Stimulated activated CD8-positive, alpha-beta memory T cell treated with anti-CD3 and anti-CD28 coated beads, Interleukin-2, amount 100 ng/mL, for 1 hour (primary cell): ENCODE measurements at places on chromosomes 5 and 9.

- DNase-seq, result no peak
Observed at GRCh38 chr9:123201083-123201482, 67.3 kb downstream of the STRBP start.

DNA sequence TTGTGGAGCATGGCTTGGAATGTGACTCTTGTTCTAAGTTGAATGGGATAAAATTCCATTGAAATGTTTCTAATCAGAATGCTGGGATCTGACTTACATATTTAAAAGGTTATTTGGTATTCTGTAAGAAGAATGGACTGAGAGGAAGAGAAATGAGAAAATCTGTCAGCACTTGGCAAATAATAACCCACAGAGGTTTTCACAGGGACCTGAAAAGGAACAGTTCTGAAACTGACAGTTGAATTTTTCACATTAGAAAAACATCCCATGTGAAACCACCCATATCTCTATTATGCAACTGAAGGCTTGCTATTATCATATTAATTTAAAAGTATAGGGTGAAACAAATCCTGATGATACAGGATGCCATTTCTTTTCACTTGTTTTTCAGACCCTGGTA, 302.7 kb downstream of the EPB41L4A start:
- DNase-seq, result no peak

GRCh38 chr5:67879620-67880510, 335.7 kb upstream of the PIK3R1 start:
- no peak for DNase-seq

DNA sequence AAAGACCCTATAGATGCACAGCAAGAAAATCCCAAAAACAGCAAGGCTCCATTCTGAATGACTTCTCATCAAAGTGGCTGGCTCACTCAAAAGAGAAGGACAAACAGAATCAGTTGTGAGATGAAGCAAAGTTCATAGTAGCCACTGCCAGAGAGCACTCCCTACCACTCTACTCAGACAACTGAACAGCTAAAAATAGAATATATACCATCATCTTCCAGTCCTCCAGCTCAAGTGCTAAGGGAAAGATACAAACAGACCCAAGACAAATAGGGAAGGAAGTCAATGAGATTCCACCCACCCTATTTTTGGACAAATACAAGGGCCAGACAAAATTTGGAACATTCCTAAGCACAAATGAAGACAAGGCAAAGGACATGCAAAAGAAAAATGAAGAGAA, 20.6 kb downstream of the GNAQ start:
- no peak for DNase-seq

DNA sequence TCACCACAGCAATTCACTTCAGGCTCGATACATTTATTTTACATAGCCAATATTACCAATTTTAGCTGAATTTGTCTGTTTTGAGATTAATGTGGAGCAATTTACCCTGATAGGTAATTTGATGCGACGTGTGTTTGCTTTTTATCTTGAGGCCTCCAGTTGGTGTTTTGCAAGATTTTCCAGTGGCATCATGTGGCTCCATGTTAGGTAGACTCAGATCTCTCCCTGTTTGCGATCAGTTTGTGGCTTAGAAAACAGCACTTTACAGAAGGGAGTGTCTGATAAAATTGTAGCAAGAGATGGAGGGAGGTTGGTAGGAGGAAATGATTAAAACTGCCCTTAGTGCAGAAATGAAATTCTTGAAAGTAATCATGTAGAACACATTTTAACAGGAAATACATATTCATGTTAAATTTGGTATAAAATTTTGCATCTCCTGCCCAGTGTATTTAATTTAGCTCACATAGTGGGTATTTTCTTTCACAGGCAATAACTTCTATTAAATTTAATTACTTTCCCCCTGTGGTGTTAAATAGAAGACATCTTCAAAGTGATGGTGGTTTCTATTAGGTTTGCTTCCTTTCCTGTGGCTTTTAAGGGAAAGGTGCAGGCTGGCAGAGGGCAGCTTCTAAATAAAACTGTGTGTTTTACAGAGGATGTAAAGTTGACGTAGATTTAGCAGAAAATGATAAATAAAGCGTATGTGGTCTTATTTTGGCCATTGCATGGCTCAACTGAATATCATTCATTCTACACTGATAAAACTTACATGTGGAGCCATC, 135.8 kb downstream of the KDM4C start:
- DNase-seq, result no peak

DNA sequence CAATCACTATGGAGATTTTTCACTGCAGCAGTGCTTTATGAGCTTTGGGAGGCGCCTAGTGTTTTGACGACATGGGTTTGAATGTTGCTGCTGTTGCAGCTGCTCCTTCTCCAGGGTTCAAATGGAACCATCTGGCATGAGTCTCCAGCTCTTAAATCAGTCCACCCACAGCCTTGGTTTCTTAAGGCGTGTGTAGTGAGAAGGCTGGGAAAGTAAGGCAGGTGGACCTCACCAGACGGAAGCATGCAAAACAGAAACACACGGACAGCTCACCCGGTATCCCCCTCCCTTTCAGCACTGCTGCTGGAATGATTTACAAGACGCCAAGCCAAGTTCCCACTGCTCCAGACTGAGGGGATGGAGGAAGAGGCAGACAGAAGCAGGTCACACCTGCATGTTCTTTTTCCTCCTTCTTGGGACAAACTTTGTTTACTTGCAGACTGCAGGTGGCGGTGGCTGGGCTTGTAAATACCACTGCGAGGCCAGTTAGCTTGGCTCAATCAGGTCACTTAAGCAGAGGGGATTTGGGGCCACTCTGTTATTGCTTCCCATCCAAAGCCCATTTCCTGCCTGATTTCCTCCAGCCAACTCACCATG, 47.4 kb downstream of the ADAM19 start:
- DNase-seq, result no peak

DNA sequence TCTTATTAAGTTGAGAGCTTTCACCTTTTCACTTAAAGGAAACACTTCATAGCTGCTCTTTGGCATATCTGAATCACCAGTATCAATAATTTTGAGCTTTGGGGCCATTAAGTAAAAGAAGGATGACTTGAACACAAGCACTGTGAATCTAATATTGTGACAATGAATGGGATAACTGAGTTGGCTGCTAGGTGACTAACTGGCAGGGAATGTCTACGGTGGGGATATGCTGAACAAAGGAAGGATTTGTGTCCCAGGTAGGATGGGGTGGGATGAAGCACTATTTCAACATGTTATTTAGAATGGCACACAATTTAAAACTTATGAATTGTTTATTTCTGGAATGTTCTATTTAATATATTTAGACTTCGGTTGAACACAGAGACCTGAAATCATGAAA, 123.6 kb downstream of the TEX10 start:
- no peak for DNase-seq

- no peak for DNase-seq
Observed at GRCh38 chr5:138932171-138932810, 57.2 kb upstream of the LRRTM2 start.

- DNase-seq, result no peak
Observed at GRCh38 chr9:129752900-129753729, at the start of gene PTGES. Gene PTGES, minus strand, starts transcription at chr9:129753042. Its CDS starts 30 bp downstream, at chr9:129753012.

- no peak for DNase-seq
Observed at GRCh38 chr9:127777368-127777980, 992 bp downstream of the SH2D3C start.

DNA sequence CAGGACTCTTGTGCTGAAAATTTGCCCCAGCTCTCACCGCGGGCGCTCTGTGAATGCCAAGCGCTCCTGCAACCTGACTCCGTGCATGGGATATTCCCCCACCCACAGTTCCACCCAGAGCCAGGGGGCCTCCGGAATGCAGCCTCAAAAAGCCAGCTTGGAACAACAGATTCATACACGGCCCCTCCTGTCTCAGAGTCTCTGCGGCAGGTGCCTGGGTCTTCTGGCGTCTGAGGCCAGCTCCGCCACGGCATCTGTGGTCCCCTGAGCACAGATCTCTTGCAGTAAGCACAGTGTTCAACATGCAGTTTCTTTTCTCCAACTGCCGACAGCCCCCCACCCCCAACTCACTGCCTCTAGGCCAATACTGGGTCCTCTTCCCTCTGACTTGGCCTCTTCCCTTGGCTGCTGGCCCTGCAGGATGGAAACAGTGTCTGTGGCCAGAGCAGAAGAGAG, 355.7 kb upstream of the IRX2 start:
- DNase-seq, result no peak

DNA sequence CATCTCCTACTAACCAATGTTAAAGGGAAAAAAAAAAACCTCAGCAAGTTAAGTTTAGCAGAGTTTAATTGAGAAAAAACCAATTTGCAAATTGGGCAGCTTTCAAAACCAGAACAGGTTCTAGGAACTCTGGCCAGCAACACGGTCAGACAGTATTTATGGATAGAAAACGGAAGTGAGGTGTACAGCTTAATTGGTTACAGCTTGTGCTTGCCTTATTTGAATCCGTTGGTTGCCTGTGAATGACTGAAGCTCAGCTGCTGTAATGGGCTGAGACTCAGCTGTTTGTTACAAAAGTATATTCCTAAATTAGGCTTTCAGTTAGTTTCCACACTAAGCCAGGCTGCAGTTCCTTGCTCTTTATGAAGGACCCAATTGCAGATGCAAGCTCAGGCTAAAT, 217.0 kb downstream of the SREK1 start:
- DNase-seq, result no peak

DNA sequence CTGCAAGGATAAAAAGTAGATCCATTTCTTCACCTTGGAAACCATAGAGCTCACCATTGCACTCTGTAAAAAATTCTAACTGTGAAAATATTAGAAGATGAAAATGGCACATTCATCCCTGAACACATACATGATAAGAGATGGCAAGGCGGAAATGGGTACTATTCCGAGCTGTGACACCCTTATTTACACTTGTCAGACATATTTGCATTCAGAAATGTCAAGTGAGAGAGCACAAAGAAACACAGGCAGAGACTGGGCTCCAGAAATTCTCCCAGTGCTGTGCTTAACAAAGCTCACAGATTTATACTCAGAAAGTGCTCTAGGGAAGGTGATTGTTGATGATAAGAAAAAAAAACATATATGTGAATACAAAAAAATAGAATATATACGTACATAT, 170.3 kb upstream of the PUM3 start:
- DNase-seq, result no peak

GRCh38 chr5:36252722-36253365, 11.1 kb upstream of the NADK2 start:
- no peak for DNase-seq

DNA sequence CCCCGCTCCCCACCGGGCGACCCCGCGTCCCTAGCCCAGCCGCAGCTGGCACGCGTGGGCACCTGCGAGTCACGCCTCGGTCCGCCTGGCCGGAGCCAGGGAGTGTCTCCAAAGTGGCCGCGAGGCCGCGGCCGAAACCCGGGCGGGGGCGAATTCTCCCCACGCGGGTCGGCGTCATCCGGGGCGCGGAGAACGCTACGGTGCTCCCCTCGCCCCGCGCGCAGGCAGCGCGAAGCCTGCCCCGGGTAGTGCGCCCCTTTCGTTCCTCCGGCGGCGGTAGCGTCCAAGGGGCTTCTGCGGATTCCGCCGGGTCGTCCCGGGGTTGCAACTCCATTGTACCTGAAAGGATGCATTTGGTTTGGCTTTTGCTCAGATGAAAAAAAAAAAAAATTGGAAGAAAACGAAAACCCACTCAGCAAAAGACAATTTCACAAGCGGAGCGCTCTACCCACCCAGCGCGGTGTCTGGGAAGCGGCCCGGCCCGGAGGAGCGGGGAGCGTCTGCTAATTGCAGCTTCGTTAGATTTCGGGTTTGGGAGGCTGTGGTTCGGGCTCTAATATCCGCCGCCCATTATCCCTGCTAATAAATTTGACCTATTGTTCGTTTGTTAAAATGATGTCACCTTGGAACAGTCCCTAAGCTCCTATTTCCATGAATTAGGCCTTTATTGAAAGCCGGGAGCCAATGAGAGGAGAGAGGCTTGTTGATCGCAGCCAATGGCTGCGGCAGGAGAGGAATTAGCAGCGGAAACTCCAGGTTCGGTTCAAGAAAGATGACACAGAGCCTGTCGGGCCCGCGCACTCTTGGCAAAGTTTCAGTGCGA, at the start of gene TLX3:
TSS of gene TLX3 (plus strand) at position 796 of the 823 bp plus-strand sequence. CDS start 118 bp downstream, outside the sequence.
- no peak for DNase-seq

DNA sequence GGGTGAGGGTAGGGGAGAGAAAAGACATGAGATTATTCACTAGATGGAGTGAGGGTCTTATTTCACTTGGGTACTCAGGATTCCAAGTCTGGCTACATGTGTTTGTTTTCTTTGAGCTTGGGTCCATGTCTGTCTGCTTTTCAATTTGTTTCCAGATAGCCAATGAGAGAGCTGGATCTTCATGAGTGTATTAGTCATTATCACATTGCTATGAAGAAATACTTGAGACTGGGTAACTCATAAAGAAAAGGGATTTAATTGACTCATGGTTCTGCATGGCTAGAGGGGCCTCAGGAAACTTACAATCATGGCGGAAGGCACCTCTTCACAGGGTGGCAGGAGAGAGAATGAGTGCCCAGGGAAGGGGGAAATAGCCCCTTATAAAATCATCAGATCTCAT, 196.8 kb upstream of the TRIM32 start:
- DNase-seq, result no peak

DNA sequence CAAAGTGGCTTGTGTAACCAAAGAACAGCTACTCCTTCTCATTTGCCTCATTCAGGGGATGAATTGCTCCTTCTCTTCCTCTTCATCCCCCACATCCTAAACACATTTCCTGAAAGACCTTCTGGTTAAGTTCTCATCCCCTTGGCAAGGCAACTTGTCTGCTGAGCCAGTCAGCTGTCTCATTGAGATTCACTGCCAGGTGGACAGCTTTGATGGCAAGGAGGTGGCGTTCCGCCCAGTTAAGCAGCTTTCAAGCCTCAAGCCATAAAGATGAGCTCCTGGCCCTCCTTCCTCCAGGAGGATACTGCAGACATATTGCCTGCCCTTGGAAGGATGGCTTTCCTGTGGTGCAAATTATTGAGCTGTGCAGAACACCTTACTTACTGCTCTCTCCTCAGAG, 448.6 kb upstream of the MPDZ start:
- no peak for DNase-seq

GRCh38 chr9:131815970-131816873, 76.3 kb upstream of the RAPGEF1 start:
- DNase-seq, result no peak

GRCh38 chr5:60102961-60103693, 209.6 kb upstream of the PDE4D start:
- DNase-seq, result no peak

GRCh38 chr5:170087168-170087817, 18.4 kb upstream of the FOXI1 start:
- DNase-seq, result no peak

- no peak for DNase-seq
Observed at GRCh38 chr5:120436996-120437395, 27.1 kb upstream of the PRR16 start.

DNA sequence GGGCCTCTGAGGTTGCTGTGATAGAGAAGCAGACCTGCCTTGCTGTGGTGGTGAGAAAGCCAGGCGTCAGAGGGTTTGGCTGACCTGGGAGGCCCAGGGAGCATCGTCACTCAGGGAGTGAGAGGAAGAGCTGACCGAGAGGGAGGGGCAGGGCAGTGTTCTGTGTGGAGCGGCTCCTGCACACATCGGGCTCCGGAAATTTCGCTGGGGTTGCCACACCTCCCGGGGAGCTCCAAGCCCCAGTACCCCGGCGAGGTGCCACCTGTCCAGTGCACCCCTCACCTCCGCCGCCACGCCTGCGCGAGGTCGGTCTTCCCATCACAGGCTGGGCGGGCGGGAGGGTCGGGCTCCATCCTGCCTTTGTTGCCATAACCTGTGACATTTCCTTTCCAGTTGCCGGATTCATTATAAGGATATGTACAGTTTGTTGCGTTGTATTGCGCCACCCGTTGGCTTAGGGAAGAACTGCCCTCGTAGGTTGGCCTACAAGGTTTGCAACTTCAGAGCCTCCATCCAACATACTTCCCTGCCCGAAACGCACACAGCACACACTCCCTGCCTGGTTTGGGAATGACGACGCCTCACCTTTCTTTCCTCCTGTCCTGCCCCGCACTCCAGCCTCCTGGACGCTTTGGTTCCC, 223.2 kb downstream of the CACNA1B start:
- DNase-seq, result no peak

- DNase-seq, result no peak
Observed at GRCh38 chr9:18849890-18850677, 182.9 kb downstream of the SAXO1 start.
